ENCODE measurements at places on chromosomes 3 and 15.

- peak; percentile 39 for DNase-seq
Observed at GRCh38 chr3:31534065-31534425, 1.3 kb downstream of the STT3B start.

DNA sequence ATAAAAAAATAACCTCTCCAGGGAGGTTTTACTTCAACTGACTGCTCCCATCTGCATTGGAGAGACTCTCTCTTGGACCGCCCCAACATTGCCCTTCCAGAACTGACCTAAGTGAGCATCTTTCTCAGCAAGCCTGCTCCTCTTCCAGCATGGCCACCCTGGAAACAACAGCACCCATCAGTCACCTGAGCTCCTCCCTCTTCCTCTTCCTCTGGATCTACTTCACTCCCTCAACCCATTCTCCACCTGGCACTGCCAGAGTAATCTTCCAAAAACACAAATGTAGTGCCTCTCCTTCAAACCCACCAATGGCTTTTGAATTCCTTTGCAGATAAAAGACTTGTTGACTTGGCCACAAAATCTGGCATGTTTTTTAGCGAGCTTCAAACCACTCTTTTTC, 128.8 kb upstream of the NR2F2 start:
- no peak for DNase-seq

DNA sequence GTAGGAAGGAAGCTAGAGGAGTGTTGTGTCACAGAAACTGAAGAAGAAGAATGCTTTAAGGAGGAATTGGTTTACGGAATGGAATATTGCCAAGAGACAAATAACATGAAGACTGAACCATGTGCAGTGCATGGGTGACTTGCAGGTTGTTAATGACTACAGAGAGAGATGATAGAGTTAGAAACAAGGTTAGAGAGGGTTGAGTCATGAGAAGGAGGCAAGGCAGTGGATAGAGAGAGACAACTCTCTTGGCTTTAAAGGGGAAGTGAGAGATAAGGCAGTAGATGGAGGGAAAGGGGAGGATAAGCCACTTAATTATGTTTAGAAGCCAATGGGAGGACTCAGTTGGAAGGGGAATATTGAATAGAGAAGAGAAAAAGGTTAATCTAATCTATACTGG, 119.3 kb upstream of the CCNL1 start:
- no peak for DNase-seq

DNA sequence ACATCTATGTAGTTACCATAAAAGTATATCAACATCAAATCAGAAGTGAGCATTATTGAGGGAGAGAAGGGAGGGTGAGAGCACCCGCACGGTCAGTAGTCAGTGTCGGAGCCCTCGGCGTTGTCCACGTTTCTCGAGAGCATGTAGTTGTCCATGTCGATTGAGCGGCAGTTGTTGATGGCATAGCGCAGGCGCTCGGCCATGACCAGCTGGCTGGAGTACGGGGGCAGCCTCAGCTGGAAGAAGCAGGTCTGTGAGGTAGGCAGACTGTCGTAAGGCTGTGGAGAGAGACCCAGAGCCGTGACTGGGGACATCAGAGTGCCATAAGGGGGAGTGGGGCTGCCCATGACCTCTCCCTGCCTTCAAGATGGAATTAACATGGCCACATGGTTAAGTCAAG, 11.8 kb downstream of the FBXL22 start:
- no peak for DNase-seq

- DNase-seq = no peak
Observed at GRCh38 chr3:4731543-4732111, 238.5 kb downstream of the ITPR1 start.

- no peak for DNase-seq
Observed at GRCh38 chr15:58932710-58933280, 684 bp downstream of the SLTM start.

DNA sequence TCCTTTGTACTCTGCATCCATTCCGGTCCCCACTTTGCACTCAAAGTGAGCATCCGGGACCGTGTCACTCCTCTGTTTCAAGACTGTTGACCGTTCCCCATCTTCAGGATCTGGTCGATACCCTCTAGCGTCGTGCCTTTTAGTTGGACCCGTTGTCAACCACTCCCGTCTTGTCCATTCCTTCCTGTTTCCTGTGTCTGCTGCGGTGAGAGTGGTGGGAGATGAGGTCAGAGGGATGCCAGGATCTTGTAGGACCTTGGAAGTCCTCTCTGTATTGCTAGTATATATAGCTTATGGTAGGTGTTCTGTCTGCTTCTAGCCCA, 624 bp downstream of the BRK1 start:
- no peak for DNase-seq

GRCh38 chr3:36904641-36905040, 40.2 kb downstream of the TRANK1 start:
- no peak for DNase-seq

GRCh38 chr3:101519685-101520365, 6.8 kb upstream of the SENP7 start:
- no peak for DNase-seq

GRCh38 chr3:2940062-2940461, 170.1 kb downstream of the IL5RA start:
- no peak for DNase-seq

GRCh38 chr15:69414701-69415167, 585 bp downstream of the KIF23 start:
- DNase-seq = peak; percentile 26

DNA sequence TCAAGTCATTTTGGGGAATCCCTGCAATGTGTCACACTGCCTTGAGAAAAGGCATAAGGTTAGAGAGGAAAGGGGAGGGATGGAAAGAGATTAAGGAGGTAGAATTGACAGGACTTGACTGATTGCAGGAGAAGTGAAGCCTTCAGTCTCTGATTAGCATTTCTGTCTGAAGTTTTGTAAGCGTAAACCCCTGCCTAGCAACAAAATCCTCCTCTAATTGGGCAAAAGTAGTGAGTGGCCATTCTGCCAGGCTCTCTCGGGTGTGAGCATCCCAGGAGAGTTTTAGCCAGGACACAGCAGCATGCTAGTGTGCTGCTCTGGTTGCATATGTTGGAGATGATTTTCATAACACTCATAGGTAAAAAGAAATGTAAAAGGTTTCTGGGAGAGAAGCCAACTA, 117.0 kb upstream of the MRPL3 start:
- DNase-seq = no peak

- no peak for DNase-seq
Observed at GRCh38 chr3:105399611-105400010, 32.9 kb downstream of the ALCAM start.

DNA sequence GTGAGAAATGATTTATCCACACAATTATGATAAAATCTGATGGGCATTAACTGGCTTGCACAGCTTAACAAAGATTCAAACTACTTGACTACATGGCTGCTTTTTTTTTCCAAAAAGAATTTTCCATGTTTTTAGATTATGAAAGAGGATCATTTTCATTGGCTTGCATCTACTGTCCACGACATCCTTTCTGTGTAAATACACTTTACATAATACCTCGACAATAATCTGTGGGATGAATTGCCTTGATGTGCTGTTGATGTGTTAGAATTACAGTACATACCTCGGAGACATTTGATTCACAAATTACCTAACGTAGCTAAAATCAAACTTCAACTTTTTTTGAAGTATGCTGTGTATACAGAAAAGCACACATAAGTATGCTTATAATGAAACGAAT, 104.4 kb downstream of the PPP2R3A start:
- no peak for DNase-seq

GRCh38 chr15:49645277-49645676, 24.4 kb downstream of the DTWD1 start:
- DNase-seq = no peak

- no peak for DNase-seq
Observed at GRCh38 chr15:59166166-59166565, 40.5 kb upstream of the LDHAL6B start.

GRCh38 chr15:67033571-67034044, 31.8 kb upstream of the SMAD3 start:
- DNase-seq = peak; percentile 17

- DNase-seq = no peak
Observed at GRCh38 chr15:57727031-57727430, 20.5 kb downstream of the POLR2M start.

DNA sequence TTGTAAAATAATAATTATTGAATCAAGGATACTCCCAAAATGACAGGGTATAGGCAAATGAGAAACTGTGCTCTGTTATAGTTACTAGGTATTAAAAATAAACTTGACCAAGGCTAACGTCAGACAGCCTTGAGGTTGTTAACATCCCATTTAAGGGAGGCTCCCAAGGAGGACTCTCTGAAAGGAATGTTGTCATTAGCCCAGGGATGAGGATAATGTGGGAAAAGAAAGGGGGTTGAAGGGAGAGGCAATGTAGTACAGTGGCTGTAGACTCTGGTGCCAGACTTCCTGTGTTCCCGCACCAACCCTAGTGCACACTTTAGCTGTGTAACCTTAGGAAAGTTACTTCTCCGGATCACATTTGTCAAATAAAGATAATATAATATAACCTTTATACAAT, 47.0 kb upstream of the RARB start:
- no peak for DNase-seq
